ENCODE measurements at places on chromosomes 3 and 15.
A peak's percentile ranks its signal among the peaks of the same experiment; 100 is the strongest.

DNA sequence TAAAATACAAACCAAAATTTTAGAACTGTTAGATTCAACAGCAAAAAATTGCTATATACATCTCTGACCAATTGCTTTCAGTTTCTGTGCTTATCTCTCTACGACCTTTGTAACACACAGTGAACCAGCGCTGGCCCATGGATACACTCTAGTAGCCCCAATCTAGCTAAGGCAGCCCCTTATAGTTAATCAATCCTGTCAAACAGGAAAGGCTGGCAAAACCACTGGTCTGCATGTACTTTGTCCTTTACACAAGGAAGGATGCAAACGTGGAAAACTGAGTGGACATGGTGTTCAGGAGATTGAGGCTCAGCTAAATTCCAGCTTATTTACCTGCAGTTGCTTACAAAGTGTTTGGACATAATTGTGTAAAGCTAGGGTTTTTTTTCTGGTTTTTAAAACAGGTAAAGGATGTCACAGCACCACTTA lies 25.9 kb downstream of the ADGRG7 start:
- no peak for DNase-seq

DNA sequence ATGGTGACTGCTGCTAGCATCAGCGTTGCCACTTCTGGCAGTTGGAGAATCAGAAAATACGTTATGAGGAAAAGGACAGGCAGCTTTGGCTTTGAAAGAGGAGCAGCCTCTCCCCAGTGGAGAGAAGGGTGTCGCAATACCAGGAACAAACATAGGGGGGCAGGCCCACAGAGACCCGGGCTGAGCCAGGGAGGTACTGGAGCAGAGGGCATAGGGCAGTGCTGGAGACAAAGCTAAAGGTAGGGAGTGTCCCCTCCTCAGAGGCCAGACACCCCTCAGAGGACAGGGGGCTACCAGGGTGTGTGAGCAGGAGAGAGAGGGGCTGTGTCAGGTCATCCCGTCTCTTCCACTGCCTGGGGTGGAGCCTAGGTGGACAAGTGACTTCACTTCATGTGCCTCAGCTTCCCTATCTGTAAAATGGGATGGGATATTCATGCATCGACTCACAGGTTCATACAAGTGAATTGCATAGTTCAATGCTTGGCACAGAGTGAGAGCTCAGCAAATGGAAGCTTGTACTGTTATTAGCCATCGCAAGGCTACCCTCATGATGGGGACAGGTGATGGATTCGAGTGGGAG lies 49.7 kb upstream of the LIMD1 start:
- DNase-seq: no peak

DNA sequence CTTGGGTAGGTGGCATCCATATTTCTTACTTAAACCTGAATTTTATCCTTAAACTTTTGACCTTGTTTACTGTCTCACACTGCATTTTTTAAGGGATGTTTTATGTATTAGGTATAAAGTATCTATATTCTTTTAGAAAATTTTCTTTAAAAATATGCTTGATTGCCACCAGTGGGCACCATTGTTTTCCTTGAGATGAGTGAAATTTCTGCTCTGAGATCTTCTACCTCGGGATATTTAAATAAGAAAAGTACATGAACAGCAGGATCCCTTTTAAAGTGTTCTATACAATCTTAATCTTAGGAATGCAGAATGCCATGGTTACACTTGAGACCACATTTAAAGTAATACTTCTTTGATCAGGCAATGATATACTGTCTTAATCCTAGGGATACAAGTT lies 108.7 kb downstream of the SLMAP start:
- DNase-seq: no peak

DNA sequence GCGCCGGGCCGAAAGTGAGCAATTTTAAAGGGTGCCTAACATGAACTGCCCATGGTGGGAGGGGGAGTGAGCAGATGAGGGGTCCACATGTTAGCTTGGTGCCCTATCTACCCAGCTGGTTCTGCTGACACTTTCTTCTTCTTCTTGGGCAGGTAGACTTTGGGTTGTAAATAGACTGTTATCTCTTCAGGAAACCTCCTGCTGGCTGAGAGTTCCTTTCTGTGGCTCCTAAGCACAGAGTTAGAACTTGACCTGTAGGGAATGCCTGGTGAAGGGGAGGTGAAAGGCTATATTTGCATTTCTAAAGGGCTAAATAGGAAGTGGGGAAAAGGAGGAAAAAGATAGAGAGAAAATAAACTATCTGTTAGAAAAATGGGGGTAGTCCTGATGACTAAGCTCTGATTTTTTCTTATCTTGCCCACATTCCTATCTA lies 521.4 kb upstream of the TGFBR2 start:
- no peak for DNase-seq

DNA sequence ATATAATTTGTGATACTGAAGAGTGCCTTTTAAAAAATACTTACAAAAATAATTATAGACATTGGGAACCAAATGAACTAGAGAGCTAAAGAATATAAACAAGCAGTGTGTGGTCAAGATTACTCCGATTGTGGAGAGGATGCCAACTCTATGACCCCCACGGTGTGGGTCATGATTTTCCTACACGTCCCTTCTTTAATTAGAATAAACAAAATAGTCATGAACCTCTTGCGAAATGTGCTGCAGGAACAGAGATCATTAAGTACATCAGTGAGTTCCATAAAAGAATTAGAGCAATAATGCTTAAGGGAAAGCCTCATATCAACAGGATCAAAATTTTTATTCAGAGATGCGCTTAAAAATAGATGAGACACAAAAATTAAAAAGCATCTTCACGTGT lies 476.6 kb upstream of the ROBO1 start:
- DNase-seq: no peak

- DNase-seq: no peak
Measured at GRCh38 chr15:29820394-29821154, 1.7 kb downstream of the TJP1 start.

DNA sequence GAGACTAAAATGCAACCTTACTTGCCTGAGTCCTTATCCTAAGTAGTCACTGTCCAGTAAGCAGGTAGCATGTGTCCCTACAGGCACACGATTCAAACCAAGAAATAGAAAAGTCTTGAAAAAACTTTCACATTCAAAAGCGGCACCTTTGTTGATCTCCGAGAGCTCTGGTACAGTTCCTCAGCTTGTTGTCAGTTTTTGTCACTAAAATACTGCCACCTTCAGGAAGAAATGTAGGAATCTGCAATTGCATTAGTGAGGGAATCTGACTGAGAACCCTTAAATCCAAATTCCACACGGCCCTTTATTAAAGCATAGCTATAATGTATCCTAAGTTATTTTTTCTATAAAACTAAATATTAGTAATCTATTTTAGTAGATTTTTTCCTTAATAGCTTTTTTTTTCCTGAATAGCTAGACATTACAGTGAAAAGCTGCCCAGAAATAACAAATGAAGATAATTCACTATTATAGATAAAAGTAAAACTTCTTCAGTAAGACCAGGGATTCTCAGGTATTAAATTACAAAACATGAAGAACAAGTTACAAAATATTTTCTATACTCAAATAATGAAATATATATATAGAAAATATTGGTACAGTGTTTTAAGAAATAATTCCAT lies 44.0 kb downstream of the CCDC54 start:
- DNase-seq: peak; percentile 60

DNA sequence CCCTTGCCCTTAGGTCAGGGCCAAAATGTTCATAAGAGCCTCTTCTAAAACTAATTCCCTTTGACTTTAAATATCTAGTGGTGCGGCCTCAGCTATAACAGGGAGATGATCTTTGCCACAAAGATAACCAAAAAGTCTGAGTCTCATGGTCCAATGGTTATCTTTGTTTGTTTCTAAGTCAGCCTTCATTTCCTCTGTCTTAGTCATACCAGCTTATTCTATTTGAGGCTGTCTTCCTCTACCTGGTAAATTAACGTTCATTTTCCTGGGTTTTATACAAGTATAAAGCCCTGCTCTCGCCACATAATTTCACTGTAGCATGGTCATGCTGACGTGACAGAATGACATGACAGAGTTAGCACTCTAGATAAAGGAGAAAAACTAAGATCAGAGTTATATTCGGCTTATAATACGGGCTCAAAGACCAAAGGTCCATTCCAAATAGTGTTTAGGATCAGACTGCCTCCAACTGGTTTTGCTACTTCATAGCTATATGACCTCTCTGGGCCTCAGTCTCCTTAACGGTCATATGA lies 18.4 kb downstream of the ZNF860 start:
- no peak for DNase-seq

- DNase-seq: no peak
Measured at GRCh38 chr3:115623044-115623868, at the start of gene GAP43. Gene GAP43 (plus strand): TSS chr3:115623510. CDS start chr3:115623690, 180 bp downstream.

GRCh38 chr3:27623085-27623753 lies 98.9 kb downstream of the EOMES start:
- no peak for DNase-seq

- no peak for DNase-seq
Measured at GRCh38 chr3:138748190-138748589, 86.5 kb downstream of the PIK3CB start.

GRCh38 chr3:122835590-122835989 lies 40.7 kb downstream of the SLC49A4 start:
- DNase-seq: no peak

DNA sequence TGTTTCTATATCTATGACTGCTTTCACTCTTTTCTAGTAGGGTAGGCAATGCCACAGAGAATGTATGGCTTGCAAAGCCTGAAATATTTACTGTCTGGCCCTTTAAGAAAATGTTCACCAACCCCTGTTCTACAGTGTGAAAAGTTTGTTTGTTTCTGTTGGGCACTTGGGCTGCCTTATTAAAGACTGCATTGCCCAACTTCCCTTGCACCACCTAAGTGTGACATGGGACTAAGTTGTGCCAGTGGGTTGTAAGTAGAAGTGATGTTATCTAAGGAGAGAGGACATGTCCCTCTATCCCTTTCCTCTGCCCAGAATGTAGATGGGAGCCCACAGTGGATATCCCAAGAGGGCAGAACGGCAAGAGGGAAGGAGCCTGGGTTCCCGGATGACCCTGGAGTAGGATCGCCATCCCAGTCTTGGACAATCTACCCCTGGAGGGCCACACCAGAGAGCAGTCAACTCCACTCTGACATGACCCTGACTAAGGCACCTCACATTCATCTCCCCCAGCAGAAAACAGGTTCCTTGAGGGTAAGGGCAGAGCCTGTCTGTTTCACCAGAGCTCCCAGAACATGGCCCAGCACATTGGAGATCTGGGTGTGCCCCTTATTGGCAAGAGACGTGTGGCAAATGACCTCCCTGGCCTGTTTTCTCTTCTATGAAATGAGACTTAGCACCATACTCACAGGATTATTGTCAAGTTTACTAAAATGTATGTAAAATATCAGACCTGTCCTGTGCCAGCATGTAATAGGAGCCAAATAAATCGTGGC lies 138.8 kb downstream of the SMAD6 start:
- DNase-seq: no peak

- DNase-seq: no peak
Measured at GRCh38 chr3:120172070-120172469, 77.8 kb upstream of the GSK3B start.

- DNase-seq: no peak
Measured at GRCh38 chr3:46939578-46940445, 36.7 kb downstream of the CCDC12 start.

DNA sequence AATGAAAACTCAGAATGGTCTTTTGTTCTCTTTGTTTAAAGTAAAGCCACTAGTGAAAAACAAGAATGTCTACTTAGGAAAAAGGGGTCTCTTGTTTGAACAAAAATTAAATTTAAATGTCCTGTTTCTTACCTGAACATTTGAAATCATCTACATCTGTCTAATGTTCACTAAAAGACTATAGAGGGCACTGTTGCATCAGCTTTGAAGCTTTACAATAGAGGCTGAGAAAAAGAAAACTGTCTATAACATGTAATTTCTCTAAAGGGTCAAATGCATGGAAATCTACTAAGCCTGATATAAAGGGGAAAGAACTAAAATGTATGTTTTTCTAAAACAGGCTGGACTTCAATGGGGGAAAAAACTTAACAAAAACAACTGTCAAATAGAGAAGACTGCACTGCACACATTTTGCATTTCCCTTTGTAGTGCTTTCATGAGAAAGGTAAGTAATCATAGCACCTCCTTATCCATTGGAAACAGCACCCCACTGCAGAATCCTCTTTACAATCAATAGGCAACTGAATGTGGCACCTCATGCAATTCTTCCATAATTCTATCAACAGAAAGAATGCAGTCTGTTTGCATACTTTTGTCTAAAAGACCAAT lies 26.3 kb downstream of the DPH6 start:
- peak; percentile 54 for DNase-seq

- no peak for DNase-seq
Measured at GRCh38 chr3:20422391-20422790, 236.4 kb upstream of the SGO1 start.

- DNase-seq: no peak
Measured at GRCh38 chr3:47825590-47825989, 22.7 kb downstream of the DHX30 start.

DNA sequence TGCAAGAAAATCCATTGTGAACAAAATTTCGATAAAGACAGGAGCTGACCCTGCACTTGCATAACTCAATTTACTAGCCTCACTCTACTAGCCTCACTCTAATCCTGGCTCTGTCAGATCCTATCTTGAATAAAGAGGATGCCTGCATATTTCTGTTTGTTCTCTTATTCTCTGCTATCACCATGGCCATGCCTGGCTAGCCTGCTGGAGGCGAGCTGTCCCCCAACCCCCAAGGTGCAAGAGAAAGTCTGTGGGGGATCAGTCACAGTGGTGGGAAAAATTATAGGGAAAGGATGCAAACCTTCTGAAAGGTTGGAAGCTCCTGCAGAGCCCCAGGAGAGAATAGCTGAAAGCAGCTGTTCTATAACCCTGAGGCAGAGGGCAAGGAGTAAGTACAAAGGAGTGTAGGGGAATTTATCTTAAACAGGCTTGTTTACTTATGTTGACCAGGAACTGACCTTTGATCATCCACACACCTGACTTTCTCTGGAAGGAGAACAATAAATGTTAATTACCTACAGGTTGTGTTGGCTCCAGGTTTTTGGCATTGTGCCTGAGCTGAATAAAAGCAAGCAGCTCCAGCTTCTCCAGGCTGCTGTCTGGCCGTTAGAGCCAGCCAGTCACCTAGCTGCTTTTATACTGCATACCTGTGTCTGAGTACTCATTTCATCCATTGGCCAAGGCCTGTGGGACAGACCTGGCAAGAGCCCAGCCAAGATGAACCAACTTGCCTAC lies 137.7 kb upstream of the RASGRP1 start:
- DNase-seq: no peak

GRCh38 chr3:98010194-98010882 lies 24.8 kb downstream of the GABRR3 start:
- no peak for DNase-seq

- DNase-seq: no peak
Measured at GRCh38 chr15:76711351-76711827, 193.8 kb downstream of the SCAPER start.

DNA sequence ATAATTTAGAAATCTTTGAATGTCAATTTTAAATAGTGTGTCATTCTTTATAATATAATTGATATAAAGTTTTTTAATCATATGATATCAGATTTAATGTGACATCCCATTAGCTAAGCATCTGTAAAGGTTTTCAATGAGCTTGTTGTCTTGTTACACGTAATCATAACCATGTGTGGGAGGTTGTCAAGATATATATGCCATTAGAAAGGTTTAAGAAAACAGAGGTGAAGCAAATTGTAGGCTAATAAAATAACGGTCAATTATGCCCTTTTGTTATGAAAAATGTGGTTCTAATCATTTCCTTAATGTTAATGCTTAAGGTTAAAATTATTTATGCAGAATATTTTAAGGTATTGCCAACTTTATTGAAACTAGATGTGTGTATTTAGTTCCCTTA lies 56.3 kb downstream of the RSRC1 start:
- no peak for DNase-seq

GRCh38 chr3:20537234-20537633 lies 351.2 kb upstream of the SGO1 start:
- DNase-seq: no peak

- no peak for DNase-seq
Measured at GRCh38 chr3:89503891-89504391, 396.5 kb downstream of the EPHA3 start.

Measured in CD4-positive, alpha-beta T cell treated with Interleukin-10 for 1 hour (primary cell).